Activated naive CD8-positive, alpha-beta T cell treated with anti-CD3 and anti-CD28 coated beads, Interleukin-2, amount 50 U/mL, for 16 hours (primary cell): ENCODE measurements at places on chromosomes 11 and 22.

GRCh38 chr11:46612326-46612725, 4.7 kb downstream of the HARBI1 start:
- no peak for DNase-seq

DNA sequence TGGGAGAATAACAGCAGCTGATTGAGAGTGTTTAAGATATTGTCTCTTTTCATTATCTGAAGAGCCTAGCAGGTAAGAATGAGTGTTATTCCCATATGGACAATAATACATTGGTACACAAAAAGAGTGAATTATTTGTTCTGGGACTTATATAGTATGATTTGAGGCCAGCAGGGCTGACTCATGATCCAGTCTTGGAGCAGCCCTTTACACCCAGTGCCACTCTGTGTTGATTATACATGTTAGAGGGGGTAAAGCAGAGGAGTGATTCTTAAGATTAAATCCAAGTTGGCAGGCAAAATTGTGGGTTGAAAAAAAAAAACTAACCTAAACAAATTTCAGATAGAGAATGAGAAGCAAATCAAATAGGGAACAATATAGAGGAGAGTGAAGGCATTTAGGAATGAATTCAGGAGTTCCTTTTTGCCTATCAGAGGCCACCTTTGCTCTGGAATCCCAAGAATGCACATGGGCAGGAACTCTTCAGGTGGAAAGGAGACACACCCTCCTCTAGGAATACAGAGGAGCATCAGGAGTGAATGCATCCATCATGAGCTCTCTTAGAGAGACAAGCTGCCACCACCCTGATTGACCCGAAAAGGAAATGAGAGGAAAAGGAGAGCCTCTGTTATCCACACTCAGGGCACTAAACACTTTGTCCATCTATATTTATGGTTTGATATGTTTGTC, 19.2 kb upstream of the MRGPRX1 start:
- no peak for DNase-seq

DNA sequence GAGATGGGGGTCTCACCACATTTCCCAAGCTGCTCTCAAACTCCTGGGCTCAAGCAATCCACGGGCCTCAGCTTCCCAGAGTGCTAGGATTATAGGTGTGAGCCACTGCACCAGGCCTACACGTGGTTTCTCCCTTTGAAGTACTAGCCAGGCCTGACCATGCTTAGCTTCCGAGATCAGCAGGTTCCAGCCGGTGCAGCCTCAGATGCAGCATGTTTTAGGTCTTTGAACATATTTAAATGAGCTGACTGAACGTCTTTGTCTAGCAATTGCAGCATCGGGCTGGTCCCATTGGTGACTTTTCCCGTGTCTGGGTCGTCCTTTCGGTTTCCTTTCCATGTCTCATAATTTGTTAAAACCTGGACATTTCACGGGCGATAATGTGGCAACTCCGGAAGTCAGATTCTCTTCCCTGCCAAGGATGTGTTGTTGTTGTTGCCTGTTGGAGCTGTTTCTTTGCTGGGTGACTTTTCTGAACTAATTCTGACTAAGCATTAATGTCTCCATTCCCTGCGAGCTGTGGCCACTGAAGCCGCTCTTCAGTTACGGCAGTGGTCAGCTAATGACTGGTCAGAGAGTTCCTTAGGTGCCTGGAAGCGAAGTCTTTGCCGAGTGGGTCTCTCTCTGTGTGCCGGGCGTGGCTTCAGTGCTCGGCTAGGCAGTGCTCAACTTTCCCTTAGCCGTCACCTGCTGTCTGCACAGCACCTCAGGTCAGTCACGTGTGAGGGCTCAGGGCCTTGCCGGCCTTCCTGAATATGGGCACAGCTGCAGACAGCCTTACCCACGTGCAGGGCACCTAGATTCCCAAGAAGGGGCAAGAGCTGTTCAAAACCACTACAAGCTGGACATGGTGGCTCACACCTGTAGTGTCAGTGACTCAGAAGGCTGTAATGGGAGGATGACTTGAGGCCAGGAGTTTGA, 3.8 kb upstream of the CYP2D6 start:
- no peak for DNase-seq

GRCh38 chr11:44192462-44193100, 97.1 kb downstream of the EXT2 start:
- DNase-seq = no peak

DNA sequence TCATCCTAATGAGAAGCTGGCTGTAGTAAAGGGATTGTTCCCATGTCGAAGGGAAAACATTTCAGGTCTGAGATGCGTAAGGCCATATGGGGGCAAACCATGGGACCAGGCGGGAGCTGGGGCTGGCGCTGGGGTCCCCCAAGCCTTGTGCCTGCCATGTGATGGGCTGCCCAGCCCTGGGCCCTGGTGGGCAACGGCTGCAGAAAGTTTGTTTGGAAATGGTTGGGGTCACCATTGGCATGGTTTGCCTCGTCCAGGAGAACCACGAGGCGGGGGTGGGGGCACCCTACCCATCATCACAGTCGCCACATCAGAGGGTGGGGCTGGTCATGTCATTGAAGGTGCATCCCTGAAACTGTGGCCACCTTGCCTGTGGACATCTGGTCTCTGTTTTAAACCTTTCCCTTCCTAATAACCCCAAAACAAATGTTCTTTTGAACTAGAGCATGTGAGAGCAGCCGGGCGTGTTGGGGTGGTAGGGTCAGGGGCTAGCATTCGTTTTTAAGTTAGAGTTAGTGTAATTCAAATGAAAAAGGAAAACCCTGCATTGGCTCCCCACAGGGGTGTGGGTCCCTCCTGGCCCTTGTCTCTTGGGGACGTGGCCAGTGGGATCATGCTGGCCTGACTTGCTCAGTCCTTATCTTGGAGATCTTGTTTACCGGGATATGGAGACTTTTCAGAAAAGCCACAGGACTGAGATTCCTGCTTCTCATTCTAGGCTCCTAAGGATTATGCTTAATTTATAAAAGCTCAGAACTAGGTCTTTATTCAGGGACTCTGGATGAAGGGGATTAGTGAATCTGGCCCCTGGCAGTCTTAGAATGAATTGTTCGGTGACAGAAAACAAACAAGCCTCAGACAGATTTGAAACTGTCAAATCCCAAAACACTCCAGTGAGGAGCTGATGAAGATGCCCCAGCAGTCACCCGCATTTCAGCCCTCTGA, 98.5 kb downstream of the CTTN start:
- DNase-seq = no peak

DNA sequence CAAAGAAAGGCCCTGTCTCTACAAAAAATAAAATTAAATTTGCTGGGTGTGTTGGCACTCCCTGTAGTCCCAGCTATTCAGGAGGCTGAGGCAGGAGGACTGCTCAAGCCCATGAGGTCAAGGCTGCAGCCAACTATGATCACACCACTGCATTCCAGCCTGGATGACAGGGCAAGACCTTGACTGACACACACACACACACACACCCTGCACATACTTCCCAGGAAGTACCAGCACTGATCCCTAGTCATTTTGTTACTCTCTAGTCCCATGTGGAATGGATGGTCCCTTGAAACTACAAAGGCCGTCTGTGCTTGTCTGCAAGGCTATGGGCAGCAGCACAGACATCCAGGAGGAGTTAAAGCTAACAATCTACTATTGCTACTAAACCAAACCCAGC, 59.7 kb upstream of the CYP2D6 start:
- no peak for DNase-seq

DNA sequence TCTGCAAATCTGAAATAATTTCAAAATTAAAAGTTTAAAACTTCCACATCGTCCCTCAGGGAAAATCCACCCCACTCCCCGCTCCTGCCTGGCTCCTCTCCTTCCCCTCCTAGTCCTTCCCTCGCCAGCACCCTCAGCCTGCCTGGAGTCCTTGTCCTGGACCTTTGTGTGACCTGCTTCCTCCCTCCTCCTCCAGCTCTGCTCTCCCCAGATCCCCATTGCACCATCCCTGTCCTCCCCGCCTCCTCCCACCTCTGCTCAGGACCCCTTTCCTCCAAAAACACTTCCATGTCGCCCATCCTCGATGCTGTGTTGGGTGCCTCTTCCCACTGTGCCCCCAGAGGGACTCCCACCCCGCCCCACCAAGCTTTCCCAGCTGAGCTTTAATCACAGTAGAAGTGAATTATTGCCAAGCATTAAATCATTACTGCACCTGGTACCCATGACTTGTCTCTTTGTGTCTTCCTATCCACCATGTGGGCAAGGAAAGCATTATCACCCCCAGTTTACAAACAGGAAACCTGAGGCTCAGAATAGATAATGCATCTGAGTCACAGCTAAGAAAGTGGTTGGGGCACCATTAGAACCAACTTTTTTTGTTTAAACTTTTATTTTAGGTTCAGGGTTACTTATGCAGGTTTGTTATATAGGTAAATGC, 2.4 kb upstream of the ZP1 start:
- no peak for DNase-seq

DNA sequence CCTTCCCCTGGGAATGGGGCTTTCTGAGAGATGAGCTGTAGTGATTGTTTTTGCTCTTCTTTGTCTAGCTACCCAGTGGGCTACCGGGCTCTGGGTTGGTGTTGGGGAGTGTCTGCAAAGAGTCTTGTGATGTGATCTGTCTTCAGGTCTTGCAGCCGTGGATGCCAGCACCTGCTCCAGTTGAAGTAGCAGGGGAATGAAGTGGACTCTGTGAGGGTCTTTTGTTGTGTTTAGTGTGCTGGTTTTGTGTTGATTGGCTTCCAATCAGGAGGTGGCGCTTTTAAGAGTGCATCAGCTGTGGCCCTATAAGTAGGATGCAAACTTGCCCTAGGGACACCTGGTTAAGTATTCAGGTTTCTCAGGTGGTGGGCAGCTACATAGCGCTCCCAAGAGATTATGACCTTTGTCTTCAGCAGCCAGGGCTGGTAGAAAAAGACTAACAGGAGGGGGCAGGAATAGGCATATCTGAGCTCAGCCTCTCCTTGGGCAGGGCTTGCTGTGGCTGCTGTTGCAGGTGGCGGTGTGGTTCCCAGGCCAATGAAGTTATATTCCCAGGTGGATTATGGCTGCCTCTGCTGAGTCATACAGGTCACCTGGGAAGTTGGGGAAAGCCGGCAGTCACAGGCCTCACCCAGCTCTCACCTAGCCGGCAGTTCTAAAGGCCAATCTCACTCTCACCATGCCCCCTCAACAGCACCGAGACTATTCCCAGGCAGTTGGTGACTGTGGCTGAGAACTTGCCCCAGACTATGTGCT, 315.7 kb upstream of the C11orf87 start:
- DNase-seq = no peak

GRCh38 chr11:37532271-37532670, 934.2 kb upstream of the RAG2 start:
- no peak for DNase-seq

- no peak for DNase-seq
Measured at GRCh38 chr11:27416568-27417176, 53.7 kb upstream of the CCDC34 start.

GRCh38 chr11:15665368-15665871, 550.7 kb downstream of the INSC start:
- no peak for DNase-seq

GRCh38 chr11:70699294-70700221, 301.2 kb downstream of the CTTN start:
- no peak for DNase-seq

- DNase-seq = no peak
Measured at GRCh38 chr11:22331771-22332170, 6.4 kb upstream of the SLC17A6 start.

DNA sequence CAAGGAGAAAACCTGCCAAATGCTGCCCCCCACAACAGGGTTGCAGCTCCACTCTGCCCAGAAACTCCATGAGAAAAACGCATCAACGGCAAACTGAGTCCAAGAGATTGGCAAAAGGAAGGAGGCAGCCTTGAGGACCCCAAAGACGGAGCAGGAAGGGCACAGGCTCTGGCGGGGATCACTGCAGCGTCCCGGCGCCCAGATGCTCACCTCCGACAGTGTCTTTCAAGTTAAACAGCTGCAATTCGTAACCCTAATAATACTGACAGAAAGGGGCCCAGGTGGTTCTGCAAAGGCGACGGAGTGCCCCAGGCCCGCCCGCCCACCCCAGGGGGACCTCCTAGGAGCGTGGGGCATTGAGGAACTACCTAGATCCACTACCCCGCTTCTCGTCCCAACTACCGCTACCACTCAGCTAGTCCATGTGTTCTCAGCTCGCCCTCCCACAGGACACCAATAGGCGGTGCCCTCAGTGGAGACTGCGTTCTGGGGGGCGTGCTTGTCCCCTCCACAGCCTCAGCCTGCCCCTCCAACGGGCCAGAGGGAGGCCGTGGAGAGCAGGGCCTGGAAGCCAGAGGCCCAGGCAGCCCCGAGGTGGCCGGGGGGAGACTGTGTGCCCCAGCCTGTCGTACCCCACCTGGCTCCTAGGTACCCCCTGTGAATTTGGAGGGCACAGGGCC, 127.4 kb downstream of the PHF21B start:
- no peak for DNase-seq

DNA sequence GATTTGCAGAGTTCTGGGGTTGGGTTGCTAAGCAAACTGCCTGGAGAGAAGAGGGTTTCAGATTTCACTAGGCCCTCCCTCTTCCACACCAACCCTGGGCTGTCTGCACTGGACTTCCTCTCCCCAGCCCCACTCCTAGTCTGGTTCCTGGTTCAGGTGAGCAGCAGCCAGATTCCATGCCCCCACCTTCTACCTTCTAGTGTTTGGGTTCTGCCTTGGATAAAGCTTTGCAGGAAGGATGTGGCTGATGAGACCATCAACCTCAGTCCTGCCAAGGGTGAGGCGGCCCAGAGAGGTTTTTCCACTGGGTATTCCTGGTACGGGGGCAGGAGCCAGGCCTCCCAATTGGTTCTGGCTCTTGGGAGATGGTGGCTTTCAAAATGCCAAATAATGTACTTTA, 68.3 kb downstream of the BCR start:
- no peak for DNase-seq

DNA sequence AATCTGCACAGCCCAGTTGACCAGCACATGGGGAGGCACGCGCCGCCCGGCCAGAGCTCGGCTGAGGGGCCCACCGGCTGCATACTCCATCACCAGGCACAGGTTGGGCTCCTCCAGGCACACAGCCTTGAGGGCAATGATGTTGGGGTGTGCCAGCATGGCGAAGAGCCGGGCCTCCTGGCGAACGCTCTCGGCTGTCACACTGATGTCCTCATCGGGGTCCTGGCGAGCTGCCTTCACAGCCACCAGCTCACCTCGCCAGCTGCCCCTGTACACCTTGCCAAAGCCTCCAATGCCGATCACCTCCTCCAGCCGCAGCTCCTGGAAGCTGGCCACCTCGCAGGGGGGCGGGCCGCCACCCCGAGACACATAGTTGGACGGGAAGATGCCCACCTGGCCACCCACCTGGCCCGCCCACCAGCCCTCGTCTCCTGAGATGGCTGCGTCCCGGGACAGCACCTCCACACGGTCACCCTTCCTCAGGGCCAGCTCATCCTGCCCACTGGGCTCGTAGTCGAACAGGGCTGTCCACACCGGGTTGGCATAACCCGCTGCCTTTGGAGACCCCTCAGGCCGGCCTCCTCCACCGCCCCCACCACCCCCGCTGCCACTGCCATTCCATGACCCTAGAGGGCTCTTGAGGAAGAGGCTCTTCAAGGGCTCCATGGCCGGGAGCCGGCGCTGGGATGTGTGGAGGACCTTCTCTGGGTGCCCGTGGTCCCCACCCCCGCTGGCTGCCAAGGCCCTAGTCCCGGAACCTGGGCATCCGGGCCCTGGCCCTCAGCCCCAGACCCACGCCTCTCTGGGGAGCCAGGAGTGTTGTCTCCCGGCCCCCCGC, 711 bp downstream of the MAP3K11 start:
- no peak for DNase-seq
